Muscle of back (tissue), 13 donors: ENCODE measurements at places on chromosomes 1 and 21.
A peak's percentile ranks its signal among the peaks of the same experiment; 100 is the strongest.

GRCh38 chr21:24163539-24163938, 1443.7 kb downstream of the MRPL39 start:
- DNase-seq = no peak

DNA sequence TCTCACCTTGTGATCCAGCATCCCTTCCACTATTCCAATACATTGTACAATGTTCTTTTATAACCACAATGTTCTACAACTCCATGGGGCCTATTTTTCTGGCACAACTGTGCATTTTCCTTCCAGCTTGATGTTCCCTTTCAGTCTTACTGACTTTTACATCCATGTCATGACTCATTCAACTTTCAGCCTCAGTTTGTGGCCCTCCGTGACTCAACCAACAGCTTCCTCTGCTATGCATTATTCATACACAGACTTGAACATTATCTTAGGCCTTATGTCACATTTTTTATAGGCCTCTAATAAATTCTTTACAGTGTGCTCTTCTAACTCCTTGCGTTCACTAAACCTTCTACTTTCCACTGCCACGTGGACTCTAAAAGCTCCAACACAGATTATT, 119.4 kb upstream of the PRMT6 start:
- DNase-seq = no peak

DNA sequence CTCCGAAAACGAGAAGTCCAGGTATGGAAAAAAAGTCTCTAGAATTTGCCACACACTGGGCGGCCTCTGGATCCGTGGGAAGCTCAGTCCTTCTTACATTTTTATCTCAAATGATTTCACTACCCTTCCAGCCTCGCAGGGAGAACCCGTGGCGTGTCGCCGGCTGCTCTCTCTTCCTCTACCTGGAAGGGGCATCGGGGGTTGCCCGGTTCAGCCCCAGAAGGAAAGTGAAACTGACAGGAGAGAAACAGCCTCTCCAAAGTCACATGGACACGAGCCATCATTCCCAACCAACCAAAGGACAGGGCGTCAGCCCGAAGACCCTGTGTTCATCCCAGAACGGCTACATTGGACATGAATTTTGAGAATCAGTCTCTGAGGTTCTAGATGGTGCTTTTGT, 182.5 kb downstream of the ADSS2 start:
- no peak for DNase-seq

GRCh38 chr1:16126160-16126559, 29.7 kb downstream of the EPHA2 start:
- no peak for DNase-seq

- no peak for DNase-seq
Observed at GRCh38 chr1:207388721-207389120, 65.4 kb upstream of the CR2 start.

DNA sequence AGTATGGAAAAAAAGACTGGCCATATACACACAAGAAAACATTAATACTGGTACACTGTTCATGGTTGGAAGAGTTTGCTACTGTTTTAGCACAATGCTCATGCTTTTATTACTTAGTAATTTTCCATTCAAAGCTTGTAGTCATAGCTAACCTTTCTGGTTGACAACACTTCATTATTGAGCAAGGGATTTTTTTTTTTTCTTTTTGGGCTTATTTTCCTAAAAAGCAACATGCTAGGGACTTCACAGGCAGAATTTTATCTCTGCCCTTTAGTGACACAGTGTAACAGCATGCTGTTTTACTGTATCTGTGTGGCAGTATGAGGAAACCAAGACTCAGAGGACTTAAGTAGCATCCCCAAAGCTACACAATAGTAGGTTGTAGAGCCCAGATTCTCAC, 58.5 kb downstream of the FGGY start:
- peak; percentile 44 for DNase-seq

DNA sequence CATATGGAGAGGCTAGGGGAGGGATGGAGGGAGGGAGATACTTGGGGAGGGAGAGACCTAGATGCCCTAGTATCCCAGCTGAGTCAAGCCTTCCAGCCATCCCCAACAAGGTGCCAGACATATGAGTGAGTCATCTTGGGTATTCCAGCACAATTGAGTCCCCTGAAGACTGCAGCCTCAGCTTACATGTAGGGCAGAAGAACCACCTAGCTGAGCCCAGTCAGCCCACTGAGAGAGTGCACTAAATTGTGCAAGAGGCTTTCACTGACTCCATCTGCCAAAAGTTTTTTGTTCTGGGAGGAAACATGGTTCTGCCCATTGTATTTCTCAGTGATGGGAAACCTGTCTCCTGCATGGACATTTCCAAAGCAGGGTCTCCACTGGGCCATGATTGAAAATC, 76.4 kb downstream of the FOXD2 start:
- DNase-seq = no peak

GRCh38 chr1:9449110-9449627, 90.1 kb upstream of the SLC25A33 start:
- no peak for DNase-seq

- DNase-seq = no peak
Observed at GRCh38 chr1:205706601-205707502, 26.5 kb upstream of the SLC45A3 start.

DNA sequence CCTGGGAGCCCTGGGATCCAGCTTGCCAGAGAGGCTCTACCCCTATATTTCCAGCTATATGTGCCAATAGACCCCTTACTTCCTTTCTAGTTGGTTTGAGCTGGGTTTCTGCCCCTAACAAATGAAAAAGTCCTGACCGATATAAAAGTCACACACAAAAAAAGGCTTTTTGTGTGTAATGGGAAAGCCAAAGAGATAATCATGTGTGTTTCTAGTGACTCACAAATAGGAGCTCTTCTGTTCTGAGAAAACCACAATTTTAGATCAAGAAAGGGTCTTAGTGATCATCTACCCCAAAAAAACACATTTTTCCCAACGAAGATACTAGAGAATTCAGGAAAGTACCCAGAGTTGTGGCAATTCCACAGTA, 23.0 kb upstream of the PLEKHA6 start:
- no peak for DNase-seq

DNA sequence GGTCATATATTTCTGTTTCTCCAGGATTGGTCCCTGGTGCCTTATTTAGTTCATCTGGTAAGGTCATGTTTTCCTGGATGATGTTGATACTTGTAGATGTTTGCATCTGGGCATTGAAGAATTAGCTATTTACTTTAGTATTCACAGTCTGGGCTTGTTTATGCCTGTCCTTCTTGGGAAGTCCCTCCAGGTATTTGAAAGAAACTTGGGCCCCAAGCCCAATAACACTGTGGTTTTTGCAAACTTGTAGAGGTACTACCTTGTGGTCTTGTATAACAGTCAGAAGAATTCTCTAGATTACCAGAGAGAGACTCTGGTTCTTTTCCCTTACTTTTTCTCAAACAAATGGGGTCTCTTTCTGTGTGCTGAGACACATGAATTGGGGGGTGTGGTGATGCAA, 251.4 kb upstream of the B3GALT2 start:
- DNase-seq = no peak

DNA sequence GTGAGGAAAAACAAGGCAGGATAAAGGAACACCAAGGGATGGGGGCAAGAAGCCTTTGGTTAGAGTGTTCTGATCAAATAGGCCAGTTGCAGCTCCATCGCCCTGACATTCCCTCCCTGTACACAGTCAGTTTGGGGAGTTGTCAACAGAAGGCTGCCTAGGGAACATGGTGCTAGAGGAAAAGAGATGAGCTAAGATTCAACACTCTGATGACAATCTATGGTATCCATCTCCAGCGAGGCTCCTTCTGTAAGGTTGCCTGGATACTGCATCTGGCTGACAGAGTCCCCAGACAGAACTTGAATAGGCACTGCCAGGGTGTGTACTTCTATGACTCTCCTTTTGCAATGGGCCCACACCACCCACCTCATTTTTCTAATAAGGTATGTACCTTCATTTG, 11.2 kb upstream of the SLAMF9 start:
- no peak for DNase-seq

GRCh38 chr1:161966067-161966466, 57.6 kb downstream of the OLFML2B start:
- no peak for DNase-seq

DNA sequence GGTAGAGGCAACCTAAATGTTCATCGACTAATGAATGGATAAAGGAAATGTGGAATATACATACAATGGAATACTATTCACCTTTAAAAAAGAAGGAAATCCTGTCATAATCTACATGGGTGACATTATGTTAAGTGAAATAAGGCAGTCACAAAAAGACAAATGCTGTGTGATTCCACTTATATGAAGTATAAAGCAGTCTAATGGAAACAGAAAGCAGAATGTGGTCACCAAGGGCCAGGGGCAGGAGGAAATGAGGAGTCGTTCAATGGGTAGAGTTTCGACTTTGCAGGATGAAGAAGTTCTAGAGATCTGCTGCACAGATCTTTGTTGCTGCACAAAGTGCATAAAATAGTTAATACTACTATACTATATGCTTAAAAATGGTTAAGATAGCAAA, 7.8 kb downstream of the DIPK1A start:
- no peak for DNase-seq

DNA sequence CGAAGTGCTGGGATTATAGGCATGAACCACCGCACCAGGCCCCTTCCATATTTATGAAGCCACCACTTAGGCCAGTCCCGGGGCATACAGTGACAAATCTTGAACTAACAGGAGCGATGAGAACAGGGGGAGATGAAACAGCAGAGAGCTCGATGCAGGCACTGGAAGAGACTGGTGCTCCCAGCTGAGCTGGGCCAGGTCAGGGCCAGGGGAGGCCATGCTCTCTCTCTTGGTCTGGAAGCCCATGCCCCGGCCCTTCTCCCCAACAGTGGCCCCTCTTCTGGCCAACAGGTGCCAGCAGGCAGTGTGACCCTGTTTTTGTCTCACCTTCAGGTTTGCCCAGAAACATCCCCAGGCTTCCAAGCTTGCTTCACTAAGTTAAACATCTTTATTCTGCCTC, 269.9 kb upstream of the C1orf174 start:
- no peak for DNase-seq

DNA sequence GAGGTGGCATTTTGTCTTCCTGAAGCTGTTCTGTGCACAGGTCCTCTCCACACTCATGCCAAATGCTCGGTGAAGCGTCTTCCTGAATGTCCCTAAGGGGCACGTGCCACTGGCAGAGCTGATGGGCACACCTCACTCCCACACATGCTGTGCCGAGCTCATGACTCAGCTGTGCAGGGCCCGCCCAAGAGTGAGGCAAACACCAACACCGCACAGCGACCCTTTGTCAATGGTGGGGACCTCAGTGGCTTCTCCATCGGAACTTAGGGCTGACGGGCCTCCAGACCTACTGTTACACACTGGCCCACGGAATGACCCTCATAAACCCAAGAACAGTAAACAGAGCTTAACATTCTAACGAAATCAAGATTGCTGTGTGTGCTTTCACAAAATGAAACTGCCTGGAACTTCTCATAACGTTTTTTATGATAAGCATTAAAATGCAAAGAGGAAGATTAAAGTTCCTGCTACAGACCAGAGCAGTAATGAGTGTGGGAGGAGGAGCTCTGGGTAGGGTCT, 89.3 kb downstream of the SIM2 start:
- DNase-seq = no peak

GRCh38 chr1:220990427-220991339, 111.4 kb downstream of the HLX start:
- no peak for DNase-seq

- no peak for DNase-seq
Observed at GRCh38 chr21:22903851-22904250, 1905.6 kb downstream of the NCAM2 start.

DNA sequence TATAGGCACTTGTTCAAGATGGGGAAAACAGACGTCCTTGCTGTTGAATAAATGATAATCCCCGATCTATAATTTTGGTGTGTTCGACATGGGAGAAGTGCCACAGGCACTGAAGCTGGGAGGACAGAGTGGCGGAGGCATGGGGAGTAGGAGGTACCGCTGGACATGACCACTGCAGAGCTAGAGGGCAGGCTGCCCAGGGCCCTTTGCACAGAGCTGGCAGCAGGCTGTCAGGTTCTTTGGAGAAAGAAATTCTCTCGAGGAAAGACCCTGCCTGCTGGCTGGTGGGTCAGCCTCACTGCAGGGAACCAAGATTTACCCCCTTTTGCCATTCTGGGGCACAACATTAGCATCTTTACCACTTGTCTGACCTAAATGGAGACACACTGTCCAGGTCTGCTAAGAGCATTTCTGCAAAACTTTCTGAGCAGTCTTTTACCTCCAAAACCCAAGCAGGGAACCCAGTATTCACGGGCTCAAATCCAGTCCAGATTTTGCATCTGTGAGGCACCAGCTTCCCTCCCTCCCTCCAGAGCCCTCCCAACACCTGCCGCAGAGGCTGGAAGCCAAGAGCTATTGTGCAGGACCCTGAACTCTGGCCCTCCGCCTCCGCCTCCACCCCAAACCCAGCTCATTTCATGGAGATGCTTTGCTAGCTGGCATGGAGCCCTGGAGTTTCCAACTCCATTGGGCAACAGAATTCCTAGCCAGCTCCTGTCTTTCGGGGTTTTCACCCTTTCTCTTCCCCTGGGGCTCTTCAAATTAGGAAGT, 142.3 kb downstream of the PLXNA2 start:
- peak; percentile 70 for DNase-seq

- DNase-seq = no peak
Observed at GRCh38 chr1:25795946-25796810, 3.8 kb upstream of the SELENON start.

DNA sequence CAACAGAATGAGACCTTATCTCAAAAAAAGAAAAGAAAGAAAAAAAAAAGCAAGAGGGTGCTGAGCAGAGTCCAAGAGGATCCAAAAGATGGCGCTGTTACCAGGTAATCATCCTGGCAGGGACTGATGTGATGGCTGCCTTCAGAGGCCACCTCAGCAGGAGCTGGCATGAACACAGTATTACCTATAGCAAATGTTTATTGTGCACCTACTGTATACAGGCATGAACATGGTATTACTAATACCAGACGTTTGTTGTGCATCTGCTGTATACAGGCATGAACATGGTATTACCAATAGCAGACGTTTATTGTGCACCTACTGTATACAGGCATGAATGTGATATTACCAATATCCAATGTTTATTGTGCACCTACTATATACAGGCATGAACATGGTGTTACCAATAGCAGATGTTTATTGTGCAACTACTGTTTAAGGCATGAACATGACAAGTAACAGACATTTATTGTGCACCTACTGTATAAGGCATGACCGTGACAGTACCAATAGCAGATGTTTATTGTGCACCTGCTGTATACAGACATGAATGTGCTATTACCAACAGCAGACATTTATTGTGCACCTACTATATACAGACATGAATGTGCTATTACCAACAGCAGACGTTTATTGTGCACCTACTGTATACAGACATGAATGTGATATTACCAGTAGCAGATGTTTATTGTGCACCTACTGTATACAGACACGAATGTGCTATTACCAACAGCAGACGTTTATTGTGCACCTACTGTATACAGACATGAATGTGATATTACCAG, 115.1 kb upstream of the TMEM51 start:
- no peak for DNase-seq
